Activated gamma-delta T cell (primary cell): ENCODE measurements at places on chromosomes 2 and 18.

GRCh38 chr2:182763311-182763912 lies 47.4 kb downstream of the DNAJC10 start:
- no peak for DNase-seq

DNA sequence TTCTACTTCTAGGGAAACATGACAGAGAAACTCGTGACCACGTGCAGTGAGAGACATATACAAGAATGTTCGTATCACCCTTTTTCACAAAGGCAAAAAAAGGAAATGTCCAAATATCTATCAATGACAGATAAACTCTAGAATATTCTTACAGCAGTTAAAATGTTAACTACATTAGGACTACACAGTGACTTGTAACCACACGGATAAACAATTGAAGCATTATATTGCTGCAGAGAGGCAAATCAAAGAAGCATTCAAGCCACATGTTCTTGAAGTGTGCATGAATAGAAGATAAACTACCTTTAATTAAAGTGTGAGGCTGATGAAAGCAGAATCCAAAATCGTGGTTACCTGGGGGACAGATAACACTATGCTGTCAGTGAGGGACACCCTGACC lies 935.3 kb upstream of the KLHL29 start:
- no peak for DNase-seq

- no peak for DNase-seq
Measured at GRCh38 chr2:237488295-237488694, 1.2 kb downstream of the MLPH start.

GRCh38 chr2:205590759-205591158 lies 91.5 kb upstream of the NRP2 start:
- DNase-seq, result no peak

- no peak for DNase-seq
Measured at GRCh38 chr2:150350500-150350899, 137.0 kb downstream of the RND3 start.

- DNase-seq, result no peak
Measured at GRCh38 chr2:69977906-69978482, 16.6 kb upstream of the ASPRV1 start.

DNA sequence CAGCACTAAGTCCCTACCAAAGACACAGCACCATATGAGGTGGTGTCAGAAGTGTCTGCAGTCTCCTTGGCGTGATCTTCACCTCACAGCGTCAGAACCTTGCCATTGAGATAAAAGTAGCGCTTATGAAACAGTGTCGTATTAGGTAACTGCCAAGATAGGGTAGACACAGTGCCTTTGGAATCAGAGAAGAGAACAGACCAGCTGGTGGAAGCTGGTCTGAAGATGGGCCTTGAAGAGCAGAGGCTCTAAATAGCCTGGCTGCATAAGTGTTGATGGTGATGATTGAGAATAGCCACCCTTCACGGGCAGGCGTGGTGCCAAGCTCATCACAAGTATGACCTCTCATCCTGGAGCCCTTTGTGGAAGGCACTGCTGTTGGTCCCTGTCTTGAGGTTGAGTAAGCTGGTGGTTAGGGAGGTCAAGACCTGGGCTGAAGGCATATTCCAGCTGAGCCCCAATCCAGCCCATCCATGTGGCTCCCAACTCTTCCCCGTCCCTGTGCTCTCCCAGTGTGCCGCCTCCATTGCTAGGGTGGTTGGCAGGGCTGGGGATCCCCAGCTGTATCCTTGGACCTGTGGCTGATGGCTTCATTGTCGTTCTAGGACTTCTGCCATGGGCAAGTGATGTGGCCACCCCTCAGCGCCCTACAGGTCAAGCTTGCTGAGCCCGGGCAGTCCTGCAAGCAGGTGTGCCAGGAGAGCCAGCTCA lies 187.4 kb downstream of the MGAT5 start:
- DNase-seq, result no peak

- DNase-seq, result no peak
Measured at GRCh38 chr2:85247610-85248009, 80.2 kb downstream of the TGOLN2 start.

DNA sequence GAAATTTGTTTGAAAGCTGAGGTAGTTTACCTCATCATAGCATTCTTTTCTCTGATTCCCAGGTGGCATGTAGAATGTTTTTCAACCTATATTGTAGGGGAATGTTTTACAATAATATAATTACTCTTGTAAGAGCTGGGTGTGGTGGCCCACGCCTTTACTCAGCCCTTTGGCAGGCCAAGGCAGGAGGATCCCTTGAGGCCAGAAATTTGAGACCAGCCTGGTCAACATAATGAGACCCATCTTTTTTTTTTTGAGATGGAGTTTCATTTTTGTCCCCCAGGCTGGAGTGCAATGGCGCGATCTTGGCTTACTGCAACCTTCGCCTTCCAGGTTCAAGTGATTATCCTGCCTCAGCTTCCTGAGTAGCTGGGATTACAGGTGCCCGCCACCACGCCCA lies 3.6 kb downstream of the USP39 start:
- no peak for DNase-seq

DNA sequence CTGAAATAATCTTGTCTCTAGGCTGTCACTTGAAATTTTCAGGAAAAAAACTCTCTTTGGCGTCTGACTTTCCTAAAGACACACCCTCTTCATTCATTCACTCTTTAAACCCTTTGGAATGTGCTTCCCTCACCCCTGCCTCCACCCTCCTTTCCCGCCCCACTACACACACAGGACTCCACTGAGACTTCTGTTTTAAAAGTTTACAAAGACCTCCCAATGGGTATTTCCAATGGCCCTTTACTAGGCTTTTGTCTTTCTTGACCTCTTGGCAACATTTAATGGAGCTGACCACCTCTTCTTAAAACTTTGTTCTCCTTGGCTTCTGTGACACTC lies 96.1 kb downstream of the RBMS1 start:
- DNase-seq, result no peak

GRCh38 chr2:7593360-7593759 lies 676.1 kb downstream of the RNF144A start:
- DNase-seq, result no peak

GRCh38 chr2:165440367-165440766 lies 29.1 kb upstream of the CSRNP3 start:
- DNase-seq, result no peak

GRCh38 chr2:22893761-22894517 lies 491.0 kb upstream of the KLHL29 start:
- DNase-seq, result no peak

DNA sequence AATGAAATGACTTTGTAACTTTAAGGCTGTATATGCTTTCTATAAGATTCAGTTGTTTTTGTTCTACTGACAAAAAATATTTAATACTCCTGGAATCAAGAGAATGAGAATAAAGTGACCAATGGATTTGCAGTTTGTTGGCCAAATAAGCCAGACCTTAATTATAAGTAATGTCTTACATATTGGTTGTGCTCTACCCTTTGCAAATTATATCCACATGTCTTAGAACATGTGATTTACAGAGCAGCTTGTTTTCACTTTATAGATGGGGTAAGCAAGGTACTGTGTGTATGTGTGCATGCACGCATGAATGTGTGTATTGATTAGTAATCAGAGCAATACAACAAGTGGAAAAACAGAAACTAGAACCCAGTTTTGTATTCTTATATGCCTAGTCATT lies 59.1 kb downstream of the RMDN2 start:
- DNase-seq, result no peak

GRCh38 chr18:58080451-58080850 lies 36.4 kb downstream of the NEDD4L start:
- DNase-seq, result no peak

- DNase-seq, result no peak
Measured at GRCh38 chr2:71592181-71592711, 138.9 kb downstream of the DYSF start.

DNA sequence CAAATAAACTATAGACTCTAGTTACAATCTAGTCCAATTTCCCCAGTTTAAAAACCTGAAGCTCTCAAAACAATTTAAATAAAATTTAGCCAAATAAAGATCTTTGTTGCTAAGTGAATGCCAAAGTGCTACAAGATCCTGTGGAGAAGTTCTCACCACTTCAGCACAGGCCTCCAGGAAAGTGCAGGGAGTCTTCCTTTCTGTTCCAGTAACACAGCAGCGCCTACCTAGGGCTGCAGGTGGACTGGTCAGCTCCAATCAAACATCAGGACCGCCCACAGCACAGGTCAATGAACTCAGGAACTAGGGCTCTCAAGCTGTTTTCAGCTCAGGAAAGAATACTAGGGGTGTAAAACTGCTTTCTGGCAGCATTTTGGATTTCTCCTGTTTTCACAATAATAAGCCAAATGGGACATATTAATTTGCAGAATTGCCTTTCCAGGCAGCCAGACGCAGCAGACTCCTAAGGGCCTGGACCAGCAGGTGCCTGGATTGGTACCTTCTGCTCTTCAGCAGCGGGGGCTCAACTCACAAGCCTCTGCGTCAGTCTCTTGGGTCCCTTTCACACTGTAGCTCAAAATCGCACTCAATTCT lies 1.5 kb downstream of the FAM110C start:
- DNase-seq, result no peak

- DNase-seq, result no peak
Measured at GRCh38 chr18:55314615-55315237, 273.3 kb downstream of the TCF4 start.

DNA sequence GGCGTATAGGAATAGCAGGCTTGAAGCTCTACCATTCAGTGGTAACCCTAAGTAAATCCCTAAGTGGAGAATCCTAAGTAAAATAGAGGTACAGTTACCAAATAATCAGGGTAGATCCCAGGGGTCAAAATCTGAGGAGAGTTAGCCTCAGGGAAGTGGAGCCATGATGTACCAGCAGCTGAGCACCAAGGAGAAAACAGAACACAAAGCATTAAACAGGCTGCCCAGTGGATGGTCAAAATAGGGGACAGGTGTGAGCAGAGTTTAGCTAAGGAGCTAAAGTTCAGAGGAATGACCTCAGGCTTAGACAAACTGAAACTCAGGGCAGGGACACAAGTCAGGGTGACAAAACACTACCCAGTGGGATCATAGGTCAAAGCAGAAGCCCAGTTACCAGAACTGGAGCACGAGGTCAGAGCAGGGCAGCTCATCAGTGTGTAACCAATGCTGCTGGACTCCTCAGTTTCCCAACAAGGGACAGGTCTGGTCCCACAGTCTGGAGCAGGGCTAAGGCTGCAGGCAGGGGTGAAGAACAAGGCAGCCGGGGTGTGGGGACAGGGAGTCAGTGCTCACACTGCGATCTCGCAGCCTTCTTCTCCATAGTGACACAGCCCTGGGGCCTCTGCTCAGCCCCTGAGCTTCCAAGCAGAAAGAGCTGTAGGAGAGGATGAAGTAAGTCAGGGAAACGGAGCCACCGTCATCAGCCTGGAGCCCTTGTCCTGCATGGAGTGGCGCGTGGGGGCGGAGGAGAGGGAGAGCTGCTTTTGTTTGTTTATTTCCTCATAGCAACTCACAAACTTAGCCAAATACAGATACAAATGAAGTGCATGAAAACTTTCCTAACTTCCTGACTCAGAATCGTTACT lies 264.0 kb downstream of the MREG start:
- DNase-seq, result no peak

GRCh38 chr18:78582181-78582709 lies 397.4 kb upstream of the SALL3 start:
- no peak for DNase-seq

GRCh38 chr2:52960881-52961280 lies 806.7 kb upstream of the CHAC2 start:
- no peak for DNase-seq

GRCh38 chr18:47898696-47899095 lies 31.8 kb downstream of the SMAD2 start:
- DNase-seq, result no peak

GRCh38 chr2:207334301-207334623 lies 168.5 kb upstream of the KLF7 start:
- no peak for DNase-seq

DNA sequence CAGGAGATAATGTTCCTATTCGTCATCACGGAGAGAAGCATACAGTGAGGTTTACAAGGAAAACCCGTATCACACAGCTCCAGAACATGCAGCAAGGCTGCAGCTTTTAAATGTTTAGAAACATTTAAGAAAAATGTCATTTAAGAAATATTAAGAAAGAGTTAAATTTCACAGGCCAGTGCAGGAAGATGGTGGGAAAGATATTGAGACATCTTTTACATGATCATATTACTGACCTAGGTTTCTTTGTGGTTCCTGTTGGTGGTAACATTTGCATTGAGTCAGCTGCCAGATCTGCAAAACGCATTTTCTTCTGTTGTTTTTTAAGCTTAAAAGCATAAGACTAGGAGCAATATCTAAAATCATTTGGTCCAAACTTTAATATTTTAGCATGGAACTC lies 44.9 kb downstream of the CPO start:
- DNase-seq, result no peak

GRCh38 chr2:15223887-15224286 lies 337.2 kb downstream of the NBAS start:
- no peak for DNase-seq

- no peak for DNase-seq
Measured at GRCh38 chr2:43041661-43042360, 184.6 kb downstream of the ZFP36L2 start.

DNA sequence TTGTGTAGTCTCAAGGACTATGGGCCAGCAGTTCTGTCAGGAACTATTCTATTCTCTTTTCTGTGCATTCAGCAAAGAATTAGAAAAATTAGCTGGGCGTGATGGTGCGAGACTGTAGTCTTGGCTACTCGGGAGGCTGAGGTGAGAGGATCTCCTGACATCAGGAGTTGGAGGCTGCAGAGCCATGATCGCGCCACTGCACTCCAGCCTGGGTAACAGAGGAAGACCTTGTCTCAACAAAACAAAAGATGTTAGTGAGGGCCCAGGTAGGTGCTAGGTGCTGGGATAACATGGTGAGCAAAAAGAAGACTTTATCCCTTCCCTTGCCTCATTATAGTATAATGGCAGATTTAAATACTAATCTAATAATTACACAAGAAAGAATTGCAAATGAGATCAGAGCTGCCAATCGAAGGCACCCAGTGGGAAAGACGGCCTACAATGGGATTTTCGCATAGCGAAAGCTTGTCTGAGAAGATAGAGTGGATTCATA lies 447 bp upstream of the MRPL19 start:
- DNase-seq, result no peak

DNA sequence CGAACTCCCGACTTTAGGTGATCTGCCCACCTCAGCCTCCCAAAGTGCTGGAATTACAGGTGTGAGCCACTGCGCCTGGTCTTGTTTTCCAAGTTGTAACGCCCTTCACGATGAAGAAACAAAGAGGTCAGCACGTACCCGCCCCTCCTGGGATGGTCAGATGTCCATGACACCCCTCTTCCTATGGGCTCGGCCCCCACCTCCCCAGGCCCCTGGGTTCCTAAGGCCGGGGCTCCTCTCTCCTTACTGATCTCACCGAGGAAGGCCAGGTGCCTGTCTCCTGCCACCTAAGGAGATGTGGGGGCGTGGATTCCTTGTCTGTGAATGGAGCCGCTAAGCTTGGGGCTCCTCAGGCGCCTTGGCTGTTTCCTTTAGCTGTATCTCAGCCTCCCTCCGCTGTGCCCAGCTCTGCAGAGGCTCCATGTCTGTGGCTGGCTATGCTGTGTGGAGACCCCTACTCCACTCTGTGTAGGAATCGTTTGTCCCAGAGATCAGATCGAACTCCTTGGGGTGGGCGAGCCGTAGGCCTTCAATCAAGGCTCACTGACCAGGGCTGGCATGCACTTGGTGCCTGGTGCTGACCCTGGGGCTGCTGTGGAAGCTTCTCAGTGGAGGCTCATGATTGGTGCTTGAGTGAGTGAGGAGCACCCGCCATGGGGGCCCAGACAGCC lies 8.8 kb downstream of the COLEC11 start:
- DNase-seq, result no peak
